Mucosa of descending colon (tissue), 3 donors: ENCODE measurements at places on chromosomes 6 and 20.

- no peak for DNase-seq
Measured at GRCh38 chr6:110105296-110105695, 74.2 kb downstream of the WASF1 start.

GRCh38 chr20:43506238-43506637 is 1.3 kb upstream of the L3MBTL1 start:
- no peak for DNase-seq

DNA sequence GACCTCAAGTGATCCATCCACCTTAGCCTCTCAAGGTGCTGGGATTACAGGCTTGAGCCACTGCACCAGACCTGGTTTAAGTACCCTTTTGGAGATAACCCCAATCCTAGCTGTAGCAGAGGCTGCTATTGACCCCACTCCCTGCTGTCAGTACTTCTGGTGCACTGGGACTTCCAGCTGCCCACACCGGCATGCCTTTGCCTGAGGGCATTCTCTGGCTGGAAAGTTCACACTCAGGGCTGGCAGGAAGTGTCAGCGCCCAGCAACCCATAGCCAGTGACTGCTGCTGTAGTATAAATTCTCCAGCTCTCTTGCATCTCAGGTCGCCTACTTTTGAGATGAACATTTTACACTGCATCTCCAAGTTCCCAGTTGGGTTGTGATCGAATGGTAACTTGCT is 75.3 kb downstream of the UTRN start:
- DNase-seq = no peak

- no peak for DNase-seq
Measured at GRCh38 chr20:36861625-36861874, 14.4 kb upstream of the TLDC2 start.

DNA sequence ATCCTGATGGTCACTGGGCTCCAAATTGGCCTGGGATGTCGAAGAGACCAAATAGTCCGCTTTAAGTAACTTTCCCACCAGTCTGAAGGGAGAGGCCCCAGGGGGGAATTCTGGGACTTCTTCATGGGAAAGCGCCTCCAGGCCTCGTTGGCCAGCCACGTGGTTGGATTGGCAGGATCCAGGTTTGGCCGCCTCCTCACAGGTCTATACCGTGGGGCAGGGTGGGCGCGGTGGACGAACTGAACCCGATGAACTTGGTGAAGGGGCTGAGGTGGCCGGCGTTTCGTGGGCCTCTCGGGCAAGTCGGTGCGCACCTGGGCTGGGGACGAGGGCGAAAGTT is 297 bp downstream of the POM121L2 start:
- DNase-seq = no peak

GRCh38 chr6:88872962-88873361 is 90.5 kb downstream of the RNGTT start:
- DNase-seq = peak; percentile 9

DNA sequence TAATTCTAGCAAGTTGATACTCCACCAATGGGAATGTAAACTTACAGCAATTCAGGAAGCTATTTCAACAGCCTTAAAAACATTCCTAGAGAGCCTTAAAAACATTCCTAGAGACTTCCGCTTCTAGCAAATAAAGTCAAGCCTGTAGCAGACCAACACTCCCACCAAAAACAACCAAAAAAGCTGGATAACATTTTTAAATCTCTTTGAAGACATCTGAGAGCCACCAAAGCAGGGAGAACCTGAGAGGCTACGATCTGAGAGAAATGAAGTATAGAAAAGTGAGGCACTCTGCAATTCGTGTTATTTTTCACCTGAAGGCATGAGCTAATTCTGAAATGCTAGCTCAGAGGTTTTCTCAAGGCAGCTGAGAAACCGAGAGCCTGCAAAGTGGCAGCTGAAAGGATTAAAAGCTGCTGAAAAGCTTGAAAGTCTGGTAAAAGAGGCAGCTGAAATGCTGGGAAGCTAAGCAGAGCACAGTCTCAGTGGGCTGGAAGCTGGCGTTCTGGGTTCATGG is 20.9 kb downstream of the GPR63 start:
- no peak for DNase-seq

- DNase-seq = no peak
Measured at GRCh38 chr6:16168121-16168520, 39.2 kb downstream of the MYLIP start.

- DNase-seq = no peak
Measured at GRCh38 chr6:35202066-35202546, 11.7 kb upstream of the SCUBE3 start.

GRCh38 chr20:5316188-5317158 is at the start of gene PROKR2:
Gene PROKR2, minus strand, starts transcription at chr20:5316954. Its CDS starts 2,585 bp downstream, at chr20:5314369.
- DNase-seq = no peak
